ENCODE measurements at places on chromosomes 6 and 20.

- DNase-seq: no peak
These were observed 607.1 kb downstream of the COL12A1 start for GRCh38 chr6:74598462-74599393.

DNA sequence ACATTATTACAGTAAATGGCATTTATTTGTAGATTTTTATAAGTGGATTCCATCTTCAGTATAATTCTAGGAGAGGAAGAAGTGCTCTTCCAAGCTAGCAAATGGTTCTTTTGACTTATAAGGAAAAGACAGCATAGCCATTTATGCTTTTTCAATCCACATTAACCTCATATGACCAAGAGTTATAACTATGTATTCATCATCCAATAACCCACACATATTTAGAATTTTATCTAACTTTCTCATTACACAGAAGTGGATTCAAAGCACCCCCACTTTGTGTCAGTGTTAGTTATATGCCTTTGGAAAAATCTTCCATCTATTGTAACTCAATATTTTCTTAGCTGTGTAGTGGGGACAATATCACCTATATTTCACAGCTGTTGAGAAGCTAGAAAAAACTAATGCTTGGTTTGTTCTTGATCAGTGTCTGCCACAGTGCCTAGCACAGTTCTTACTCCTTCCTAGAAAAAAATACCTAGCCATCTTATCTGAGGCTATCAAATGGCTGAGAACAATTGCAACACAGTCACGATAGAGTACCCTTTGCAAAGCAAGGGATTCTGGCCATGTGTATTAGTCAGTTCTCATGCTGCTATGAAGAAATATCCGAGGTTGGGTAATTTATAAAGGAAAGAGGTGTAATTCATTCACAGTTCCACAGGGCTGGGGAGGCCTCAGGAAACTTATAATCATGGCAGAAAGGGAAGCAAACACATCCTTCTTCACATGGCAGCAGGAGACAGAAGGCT lies 986.3 kb downstream of the TFAP2A start:
- DNase-seq: no peak

GRCh38 chr6:153073841-153074240 lies 57.2 kb downstream of the RGS17 start:
- DNase-seq: no peak

- DNase-seq: no peak
These were observed 2.0 kb downstream of the AIF1 start for GRCh38 chr6:31617010-31617409.

DNA sequence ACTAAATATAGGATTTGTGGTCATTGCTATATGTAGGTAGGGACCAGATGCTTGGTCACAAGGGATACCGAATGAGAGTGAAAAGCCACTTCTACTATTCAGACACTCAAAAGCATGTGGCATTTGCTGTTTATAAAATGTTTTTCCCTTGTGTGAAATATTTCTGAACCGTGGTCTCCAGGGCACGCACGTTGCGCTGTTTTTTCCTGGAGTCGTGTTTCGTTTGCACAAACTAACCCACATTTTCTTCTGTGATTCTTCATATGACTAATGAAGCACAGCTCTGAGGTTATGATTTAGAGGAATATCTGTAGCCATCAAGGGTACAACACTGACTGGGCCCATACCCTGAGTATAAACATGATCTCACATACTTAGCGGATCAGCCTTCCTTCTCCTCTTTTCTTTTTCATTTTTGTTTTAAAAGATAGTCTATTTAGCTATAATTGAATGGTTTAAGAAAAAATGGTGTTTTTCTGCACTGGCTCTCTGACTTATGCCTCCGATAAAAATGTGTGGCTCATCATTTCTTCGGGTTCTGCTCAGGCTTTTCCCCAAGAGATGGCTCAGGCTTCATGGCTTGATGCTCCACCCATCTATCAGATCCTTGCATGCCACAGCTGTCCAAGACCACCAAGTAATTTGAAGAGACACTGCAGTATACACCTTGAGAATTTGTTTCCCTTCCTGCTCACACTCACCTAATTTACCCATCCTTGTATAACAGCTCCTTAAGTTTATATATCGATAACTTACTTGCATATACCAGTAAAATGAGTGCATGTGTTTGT lies 59.9 kb upstream of the HBS1L start:
- no peak for DNase-seq

DNA sequence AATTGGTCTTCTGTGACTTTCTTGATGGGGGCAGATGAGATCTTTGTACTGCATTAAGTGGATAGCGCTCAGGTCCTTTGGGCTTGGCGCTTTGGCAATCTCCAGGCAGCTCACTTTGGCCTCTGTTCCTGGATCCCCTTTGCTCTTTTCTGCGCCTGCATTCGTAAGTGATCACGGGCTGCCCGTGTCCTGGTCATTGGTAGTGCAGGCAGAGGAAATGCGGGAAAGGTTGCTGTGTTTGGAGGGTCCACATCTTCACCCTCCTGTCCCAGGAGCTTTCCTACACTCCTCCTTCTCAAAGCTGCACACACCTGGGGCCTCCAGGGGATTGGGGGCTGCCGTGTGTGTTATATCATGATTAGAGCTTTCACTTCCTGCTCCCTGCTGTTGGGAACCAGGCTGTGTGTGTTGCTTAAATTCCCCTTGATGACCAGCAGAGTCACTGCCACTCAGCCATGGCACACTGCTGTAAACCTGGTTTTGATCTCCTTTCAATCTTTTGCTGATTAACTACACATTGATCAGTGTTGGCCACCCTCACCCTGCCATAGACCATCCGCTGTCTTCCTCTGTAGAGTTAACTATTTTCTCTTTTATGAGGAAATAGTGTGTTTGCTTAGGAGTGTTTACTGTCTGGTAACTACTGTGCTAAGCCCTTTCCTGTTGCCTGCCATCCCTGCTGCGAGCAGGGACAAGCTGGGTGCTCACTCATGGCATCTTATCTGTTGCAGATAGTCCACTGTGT lies 13.0 kb upstream of the SNHG17 start:
- no peak for DNase-seq

- no peak for DNase-seq
These were observed 31.4 kb downstream of the COL11A2 start for GRCh38 chr6:33160728-33161344.

DNA sequence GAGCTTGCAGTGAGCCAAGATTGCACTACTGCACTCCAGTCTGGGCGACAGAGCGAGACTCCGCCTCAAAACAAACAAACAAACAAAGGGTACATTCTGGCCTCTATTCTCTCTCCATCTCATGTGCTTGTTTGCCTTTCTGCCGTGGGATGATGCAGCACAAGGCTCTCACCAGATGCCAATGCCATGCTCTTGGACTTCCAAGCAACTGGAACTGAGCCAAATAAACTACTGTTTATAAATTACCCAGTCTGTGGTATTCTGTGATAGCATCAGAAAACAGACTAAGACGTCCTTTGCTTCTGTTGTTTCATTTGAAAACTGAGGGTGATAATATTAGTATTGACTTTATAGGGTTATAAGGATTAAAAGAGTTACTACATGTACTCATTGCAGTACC lies 3.6 kb upstream of the BRD2 start:
- no peak for DNase-seq

GRCh38 chr6:122548281-122548680 lies 61.9 kb upstream of the PKIB start:
- DNase-seq: no peak

DNA sequence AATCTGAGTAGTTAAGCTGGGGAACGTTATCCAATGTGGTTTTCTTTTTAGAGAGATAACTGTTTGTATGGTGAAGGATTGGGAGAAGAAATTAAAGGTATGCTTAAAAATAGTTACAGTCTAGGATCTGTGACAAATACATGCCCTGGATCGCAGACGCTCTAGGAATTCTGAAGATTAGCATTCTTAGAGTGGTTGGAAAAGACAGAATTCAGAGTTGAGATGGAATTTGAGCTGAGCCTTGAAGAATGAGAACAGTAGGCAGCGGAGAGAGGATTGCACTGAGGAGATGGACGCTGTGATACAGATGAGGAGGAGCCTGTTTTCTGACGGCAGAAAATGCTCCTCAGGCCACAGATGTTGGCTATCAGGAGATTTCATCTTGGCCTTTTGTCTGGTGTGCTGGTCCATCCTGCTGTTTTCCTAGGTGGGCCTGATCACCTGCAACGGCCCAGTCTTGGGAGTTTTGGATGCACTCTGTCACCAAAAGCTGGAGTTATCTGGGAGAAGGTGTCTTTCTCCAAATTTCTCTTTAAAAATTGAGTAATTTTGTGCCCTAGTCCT lies 48.3 kb upstream of the KIF25 start:
- DNase-seq: no peak

DNA sequence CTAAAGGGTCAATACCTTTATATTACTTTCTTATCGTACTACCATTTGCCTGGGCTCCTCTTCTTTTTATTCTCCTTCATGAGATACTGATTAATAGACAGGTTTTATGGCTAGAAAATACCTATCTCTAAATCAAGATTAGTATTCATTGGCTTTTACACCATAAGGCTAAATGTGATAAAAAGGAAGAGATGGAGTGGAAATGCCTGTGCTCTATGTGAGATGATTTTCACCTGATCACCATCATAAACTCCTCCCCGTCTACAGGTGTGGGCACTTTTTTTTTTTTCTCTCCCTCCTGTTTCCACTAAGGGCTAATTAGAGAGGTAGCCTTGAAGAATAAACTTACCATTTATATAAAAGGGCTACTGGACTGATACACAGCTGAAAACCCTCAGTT lies at the start of gene GLYATL3:
Gene GLYATL3 (plus strand): TSS at position 301 of the 400 bp plus-strand sequence. CDS start 12,068 bp downstream, outside the sequence.
- no peak for DNase-seq

DNA sequence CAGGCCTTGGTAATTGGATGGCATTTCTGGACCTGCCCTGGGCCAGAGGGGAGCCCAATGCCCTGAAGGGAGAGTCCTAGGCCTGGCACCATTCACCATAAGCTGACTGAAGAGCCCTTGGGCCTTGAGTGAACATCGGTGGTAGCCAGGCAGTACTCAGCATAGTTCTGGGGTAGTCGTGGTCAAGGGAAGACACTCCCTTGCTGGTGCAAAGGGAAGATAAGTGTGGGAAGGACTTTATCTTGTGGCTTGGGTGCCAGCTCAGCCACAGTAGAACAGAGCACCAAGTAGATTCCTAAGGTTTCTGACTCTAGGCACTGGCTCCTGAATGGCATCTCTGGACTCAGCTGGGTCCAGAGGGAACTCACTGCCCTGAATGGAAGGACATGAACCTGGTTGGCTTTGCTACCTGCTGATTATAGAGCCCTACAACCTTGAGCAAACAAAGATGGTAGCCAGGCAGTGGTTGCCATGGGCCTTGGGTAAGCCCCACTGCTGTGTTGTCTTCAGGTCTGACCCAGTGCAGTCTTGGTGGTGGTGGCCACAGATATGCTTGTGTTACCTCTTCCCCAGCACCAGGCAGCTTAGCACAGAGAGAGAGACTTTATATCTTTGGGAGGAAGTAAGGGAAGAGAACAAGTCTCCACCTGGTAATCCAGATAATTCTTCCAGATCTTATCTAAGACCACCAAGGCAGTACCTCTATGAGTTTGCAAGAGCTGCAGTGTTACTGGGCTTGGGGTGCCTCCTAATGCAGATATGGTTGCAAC lies 83.5 kb downstream of the PRDM13 start:
- no peak for DNase-seq

DNA sequence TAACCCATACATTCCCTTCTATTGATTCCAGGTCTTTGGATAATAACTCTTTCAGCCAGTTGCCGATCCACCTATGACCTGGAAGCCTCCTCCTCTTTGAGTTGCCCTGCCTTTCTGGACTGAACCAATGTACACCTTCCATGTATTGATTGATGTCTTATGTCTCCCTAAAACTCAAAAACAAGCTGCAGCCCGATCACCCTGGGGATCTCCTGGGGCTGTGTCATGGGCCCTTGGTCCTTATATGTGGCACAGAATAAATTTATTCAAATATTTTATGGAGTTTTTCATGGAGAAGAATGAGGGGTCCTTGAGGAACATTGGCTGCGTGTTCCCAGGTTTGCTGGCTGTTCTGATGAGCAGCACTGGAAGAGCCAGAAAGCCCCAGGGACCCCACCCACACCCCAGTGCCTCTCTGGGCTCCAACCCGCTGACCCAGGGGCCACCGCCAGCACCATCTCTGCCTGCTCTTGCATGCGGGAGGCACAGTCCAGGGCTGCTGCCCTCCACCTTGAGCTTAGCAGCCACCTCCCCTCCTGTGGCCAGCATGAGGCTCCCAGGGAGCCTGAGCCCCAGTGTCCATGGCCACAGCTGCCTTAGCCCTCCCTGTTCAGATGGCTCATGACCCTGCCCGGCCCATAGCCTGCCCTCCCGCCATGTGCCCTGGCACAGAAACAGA lies 36.5 kb upstream of the CST7 start:
- no peak for DNase-seq

GRCh38 chr6:26211963-26212362 lies 124.7 kb downstream of the HFE start:
- DNase-seq: no peak

DNA sequence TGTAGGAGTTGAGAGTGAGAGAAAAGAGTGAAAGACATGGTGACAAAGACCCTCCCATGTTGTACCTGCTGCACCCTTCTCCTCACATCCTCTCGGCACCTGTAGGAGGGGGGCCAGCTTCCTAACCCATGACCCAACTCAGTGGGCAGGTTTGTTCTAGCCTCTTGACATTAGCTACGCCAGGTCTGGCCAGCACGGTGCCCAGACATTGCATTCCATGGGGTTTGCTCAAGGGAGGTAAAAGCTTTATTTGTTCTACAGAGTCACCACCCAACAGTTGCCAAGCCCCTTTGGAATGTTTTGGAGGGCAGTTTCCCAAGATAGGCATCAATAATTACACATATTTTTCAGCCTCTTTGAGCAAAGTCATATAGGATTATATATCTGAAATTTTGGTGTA lies 22.7 kb upstream of the TGM6 start:
- DNase-seq: no peak

GRCh38 chr6:33118525-33119123 lies 42.8 kb downstream of the HLA-DPB1 start:
- DNase-seq: no peak

DNA sequence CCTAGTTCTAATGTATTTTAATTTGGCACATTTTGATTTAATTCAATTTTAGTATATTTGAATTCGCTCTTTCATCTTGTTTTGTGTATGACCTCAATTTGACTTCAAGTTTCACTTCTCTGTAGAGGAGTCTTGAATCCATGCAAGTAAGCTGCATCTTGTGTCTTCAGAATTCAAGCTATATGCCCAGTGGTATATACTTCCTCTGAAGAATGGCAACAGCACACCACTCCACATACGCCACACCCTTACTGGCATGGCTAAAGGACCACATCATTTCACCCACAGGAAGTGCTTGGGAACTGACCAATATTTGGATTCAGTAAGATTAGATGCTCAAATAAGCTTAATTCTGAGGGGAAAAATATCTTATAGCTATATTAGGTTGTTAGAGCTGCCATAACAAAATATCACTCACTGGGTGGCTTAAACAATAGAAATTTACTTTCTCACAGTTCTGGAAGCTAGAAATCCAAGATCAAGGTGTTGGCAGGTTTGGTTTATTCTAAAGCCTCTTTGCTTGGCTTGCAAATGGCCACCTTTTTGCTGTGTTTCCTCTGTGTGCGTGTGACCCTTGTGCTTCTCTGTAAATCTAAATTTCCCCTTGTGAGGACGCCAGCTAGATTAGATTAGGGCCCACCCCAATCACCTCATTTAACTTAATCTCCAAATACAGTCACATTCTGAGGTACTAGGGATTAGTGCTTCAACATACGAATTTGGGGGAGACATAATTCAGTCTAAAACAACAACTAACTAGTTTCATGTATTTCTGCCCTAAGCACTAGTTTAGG lies 2.8 kb upstream of the ASF1A start:
- DNase-seq: no peak

- no peak for DNase-seq
These were observed 22.7 kb upstream of the MCM3 start for GRCh38 chr6:52306972-52307870.

Data from esophagus squamous epithelium (tissue), 5 donors.